Calu3 (cell line): ENCODE measurements at places on chromosomes 7 and 10. TPM values are rescaled to one million over a fixed set of nuclear protein-coding genes. Genes with fewer than 3 reads are reported as not detected.

GRCh38 chr7:117871401-117871777 is 1.9 kb downstream of the CTTNBP2 start:
- no peak for DNase-seq

GRCh38 chr10:7913126-7913872 is 95.0 kb downstream of the TAF3 start:
- DNase-seq, result no peak

DNA sequence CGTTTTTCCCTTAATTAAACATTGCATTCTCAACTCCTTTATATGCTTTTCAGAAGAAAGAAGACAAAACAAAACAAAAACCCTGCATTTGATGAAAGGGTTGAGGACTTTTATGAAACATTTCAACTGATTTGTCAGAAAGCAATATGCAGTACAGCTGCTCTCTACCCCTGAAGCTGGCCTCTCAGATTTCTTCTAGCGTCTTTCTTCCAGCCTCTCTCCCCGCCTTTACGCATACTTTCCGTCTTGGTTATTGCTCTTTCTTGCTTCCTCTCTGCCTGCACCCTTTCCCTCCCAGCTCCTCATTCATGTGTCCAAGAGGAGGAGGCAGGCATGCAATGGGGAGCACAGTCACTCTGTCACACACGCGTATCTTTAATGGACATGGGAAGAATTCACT is 91.0 kb upstream of the COL1A2 start:
- no peak for DNase-seq

- DNase-seq, result no peak
Measured at GRCh38 chr10:43821103-43821502, 172.4 kb upstream of the ZNF32 start.

DNA sequence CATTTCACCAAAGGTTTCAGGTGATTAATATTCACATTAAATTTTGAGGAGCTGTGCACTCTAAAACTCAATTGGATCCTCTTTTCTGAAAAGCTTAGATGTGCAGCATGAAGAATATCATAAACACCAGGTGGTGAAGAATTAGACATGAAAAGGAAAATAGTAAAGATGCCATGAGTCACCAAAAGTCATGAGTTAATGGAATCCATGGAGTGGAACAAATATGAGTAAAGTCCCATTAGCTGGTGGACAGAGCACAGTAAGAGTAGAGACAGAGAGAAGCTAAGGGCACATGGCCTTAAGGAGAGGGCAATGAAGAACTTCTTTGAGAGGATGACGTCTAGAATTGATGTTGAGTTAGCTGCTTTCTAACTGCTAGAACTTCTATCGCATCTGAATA is 271.6 kb downstream of the CSTF2T start:
- no peak for DNase-seq

DNA sequence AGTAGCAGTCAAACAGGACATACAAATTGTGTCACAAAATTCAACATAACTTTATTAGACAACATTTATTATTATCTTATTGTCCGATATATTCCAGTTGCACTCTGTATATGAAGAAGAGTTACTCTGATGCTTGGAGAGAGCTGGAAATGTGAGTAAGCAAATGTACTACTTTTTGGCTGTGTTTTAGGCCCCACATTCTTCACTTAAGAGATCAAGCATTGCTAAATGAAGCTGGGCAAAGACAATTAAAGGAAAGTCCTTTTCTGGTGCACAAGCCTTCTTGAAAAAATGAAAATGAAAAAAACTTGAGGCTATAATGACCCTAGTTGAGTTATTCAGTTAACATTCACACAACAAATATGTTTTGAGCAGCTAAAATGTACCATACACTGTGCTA is 26.1 kb downstream of the MYPN start:
- no peak for DNase-seq

- DNase-seq, result peak; percentile 63
Measured at GRCh38 chr10:90920986-90921666, at the start of gene ANKRD1. Gene ANKRD1 (minus strand): TSS chr10:90921087. CDS start chr10:90921027, 60 bp downstream.

GRCh38 chr10:95861386-95861785 is 46.4 kb upstream of the CC2D2B start:
- no peak for DNase-seq

- no peak for DNase-seq
Measured at GRCh38 chr10:43192884-43193283, 54.6 kb downstream of the CSGALNACT2 start.

The TMEM139 gene
- total RNA-seq, result 48.4 and 49.3 TPM in 2 replicates
